ENCODE measurements at places on chromosomes 11 and 22.

GRCh38 chr11:14255238-14255534 lies 103.8 kb downstream of the RRAS2 start:
- DNase-seq = no peak

DNA sequence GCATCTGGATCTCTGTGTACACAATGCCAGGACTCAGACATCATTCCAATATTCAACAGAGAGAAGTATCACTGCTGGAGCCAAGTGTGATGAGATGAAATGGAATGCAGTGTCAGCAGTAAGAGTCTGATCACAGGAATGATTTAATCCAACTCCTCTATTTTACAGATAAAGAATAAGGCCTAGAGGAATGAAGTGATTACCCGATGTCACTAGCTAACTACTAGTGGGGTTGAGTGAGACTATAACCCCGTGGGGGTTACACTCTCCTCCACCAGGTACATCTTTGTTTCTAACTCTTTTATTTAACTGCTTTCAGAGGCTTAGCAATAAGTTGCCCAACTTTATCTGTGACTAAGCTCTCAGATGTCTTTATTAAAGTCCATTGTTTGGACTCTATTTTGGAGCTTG lies 94.2 kb upstream of the FAT3 start:
- DNase-seq = peak; percentile 53

- DNase-seq = peak; percentile 33
Measured at GRCh38 chr11:898540-899190, 11.9 kb downstream of the CHID1 start.

DNA sequence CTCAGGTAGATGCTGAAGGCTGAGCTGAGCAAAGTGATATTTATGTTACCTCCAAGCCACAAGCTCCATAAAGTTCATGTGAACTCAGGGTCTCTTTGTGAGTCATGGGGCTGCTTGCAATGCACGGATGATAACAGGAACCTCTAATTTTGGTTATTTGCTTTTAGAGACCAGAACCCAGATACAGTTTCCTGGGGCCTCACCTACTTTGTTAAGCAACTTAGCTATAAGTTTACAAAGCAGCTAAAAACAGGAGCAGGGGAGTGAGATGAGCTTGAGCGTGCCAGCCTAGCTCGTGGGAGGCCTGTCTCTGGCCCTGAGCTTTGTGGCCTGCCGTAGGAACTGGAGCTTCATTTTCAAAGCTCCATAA lies 29.2 kb downstream of the SREBF2 start:
- peak; percentile 34 for DNase-seq

DNA sequence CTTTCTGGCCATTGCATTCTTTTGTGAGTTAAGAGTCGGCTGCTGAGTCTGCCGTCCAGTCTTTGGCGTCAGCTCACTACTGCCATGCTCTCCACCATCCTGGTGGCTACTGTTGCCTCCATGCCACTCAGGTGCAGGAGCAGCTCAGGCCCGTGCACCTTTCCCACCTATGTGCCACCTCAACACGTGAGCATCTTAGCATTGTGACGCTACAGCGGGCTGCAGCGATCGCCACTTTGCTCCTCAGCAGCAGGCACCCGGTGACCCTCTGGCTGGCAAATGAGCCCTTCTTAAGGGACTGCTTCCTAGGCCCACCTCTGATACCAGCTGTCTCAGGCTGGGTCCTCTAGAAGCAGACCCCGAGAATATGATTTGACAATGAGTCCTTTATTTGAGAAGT lies 11.5 kb upstream of the KMT5B start:
- no peak for DNase-seq

- no peak for DNase-seq
Measured at GRCh38 chr22:28985581-28986290, 75.9 kb downstream of the C22orf31 start.

GRCh38 chr11:94494126-94494680 lies 419 bp downstream of the ANKRD49 start:
- peak; percentile 28 for DNase-seq

DNA sequence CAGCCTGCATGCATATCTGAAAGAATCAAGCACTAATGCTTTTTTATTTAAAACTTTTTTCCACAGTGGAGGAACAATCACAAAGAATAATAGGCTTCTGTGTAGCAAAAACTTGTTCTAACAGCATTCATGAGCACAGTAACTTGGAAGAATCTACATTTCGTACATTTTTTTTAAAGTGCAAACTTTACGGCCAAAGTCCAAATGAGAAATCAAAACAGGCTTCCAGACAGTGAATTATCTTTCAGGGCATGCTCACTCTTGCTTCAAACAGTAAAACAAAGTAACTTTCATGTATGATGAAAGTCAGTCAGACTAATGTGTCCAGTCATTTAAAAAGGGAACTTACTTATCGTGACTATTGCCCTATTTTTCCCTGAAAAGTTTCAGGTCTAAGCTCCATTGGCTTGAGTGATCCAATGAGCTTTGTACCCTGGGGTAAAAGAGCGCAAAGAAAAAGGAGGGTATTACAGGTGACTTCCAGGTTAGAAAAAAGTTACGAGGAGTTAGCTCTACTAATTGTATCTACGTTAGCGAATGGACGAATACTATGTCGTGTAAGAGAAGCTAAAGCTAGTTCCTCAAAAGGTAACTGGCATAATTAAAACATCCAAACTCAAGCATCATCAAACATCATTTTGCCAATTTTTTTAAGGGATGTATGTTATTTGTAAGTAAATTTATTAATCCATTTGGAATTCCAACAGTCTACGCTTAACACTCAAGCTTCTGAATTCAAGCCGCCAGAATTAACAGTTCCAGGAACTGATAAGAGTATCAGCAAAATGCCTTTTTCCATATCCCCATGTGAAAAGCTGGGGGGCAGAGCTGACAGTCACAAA lies 1.7 kb downstream of the PICALM start:
- DNase-seq = no peak

DNA sequence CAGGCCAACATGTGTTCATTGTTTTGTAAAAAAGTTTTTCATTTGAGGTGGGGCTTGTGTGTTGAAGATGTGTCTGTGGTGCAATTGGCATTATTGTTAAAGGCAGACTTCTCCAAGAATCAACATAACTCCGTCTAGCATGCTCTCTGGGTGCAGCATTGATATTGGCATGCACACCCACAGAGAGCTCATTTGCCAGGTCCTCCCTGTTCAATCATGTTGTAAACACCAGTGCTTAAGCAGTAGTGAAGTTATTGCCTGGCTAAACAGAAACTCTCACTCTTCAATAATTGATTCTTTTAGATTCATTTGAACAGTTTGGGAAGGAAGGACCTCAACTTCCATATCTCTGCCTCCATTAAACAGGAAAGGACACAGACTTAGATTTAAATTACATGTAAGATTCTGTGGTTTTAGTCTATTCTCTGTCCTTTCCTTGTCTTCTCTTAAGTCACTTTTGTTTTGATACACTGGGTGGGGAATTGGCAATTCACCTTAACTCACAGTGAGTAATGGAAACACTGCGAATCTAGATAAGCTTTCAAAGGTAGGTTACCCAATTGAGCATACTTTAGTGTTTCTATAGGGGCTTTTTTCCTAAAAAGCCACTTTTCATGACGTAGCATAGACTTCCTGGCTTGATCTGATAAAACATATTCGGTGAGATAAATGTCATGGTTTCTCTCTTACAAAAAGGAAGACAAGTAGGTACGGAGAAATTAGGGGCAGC lies 30.8 kb upstream of the EXPH5 start:
- DNase-seq = no peak

GRCh38 chr11:84866922-84867321 lies 760.2 kb downstream of the DLG2 start:
- DNase-seq = no peak

- no peak for DNase-seq
Measured at GRCh38 chr11:91407842-91408241, 816.8 kb upstream of the FAT3 start.

- no peak for DNase-seq
Measured at GRCh38 chr11:45902452-45903380, 4.4 kb downstream of the FREY1 start.

DNA sequence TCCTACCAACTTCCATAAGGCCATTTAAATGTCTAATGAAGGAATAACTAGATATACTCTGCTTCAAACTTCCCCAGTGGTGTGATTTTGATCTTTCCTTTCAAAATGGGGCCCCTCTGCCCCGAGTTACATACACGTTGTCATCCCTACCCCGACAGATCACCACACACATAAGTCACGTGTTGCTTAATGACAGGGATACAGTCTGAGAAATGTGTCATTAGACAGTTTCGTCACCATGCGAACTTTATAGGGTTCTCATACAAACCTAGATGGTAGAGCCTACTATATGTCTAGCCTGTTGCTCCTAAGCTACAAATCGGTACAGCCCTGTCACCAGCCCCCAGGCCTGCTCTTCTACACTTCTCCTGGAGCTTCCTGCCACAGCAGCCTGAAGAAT lies 49.8 kb upstream of the SCUBE2 start:
- DNase-seq = no peak

GRCh38 chr11:15627560-15627959 lies 512.8 kb downstream of the INSC start:
- DNase-seq = peak; percentile 48

- DNase-seq = peak; percentile 39
Measured at GRCh38 chr11:64060861-64061444, 25.2 kb downstream of the FLRT1 start.

DNA sequence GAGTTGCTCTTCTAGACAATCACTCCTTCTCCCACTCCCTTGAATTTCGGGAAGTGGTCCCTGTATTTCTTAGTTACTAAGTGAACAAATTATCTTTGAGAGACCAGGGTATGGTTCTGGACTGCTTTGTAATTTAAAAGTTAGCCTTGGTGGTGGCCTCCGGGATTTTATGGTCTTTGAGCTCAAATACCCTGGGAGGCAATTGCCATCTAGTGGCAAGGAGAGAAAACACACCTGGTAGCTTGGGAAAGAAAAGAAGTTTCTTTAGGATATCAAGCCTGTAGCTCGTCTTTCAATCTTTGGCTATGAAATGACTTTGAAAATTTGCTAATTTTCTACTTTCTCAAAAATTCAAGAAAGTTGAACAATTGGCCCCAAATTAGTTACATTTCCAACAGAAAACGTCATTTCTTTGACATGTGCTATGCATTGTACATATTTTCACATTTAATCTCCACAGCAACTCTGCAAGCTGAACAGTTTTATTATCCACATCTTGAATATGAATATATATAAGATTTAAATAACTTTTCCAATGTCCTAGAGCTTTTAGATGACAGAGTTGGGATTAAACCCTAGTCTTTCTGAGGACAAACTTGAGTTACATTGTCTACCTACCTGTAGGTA lies 39.1 kb downstream of the MMP27 start:
- DNase-seq = peak; percentile 71

DNA sequence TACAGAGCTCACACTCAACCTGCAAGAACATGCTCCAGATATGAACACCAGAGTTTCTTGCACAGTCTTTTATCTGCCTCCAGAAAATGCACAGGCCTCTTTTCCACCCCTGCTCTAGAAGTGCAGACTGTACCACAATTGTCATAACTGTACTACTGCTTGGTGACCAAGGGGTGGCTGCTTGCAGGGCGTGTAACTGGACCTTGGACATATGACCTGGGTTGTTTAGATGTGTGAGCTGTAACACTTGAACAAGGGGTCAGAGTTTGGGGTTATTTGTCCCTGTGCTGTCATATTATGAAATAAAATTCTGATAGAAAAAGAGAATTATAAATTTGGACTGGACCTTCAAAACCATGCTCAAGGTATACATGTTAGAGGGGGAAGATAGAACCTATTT lies 1185.5 kb downstream of the FAM181B start:
- no peak for DNase-seq

GRCh38 chr11:62567018-62567633 lies 6.6 kb downstream of the EEF1G start:
- DNase-seq = no peak

DNA sequence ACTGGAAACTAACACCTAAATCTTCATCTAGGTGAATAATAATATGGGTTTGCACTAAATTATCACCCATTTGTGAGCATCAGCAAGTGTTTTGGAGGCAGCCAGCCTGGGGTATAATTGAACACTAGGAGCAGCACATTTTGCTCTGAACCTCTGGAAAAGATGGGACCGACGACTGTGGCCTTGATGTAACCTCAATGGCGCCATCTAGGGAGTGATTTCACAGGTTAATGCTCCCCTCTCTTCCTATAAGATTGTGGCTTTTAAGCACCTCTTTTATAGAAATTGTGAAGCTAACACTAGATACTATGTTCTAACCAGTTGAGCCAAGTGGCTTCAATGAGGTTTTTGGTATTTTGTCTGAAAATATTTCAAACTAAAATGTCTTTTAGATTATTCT lies 203.7 kb downstream of the NELL1 start:
- no peak for DNase-seq
